ENCODE measurements at places on chromosomes 7 and 10.

- no peak for DNase-seq
These were observed 25.3 kb upstream of the NEBL start for GRCh38 chr10:20922451-20922850.

DNA sequence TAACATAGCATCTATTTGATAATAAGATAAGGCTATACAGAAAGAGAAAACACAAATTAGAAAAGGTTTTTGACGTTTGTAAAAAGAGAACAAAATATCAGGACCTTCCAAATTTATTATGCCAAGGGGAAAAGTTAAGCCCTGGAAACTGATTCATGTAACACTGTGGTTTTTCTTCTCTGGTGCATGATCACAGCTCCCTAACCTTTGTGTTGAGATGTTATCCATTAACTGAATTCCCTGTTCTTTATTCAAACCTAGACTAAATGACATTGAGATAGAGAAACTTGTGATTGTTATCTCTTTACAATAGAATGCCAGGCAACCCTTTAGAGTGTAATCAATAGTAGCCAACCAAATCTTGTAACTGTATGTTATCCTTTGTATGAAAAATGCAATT, 141.5 kb upstream of the NRG3 start:
- no peak for DNase-seq

DNA sequence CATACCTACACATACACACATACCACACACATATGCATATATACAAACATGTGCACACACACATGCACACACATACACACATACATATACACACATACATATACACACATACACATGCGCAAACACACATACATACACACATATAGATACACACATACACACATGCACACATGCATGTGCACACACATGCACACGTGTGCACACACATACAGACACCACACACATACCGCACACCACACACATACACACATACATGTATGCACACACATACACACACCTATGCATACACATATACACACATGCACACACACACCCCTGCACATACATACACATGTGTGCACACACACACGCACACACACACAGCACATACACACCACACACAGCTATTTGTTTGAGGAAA, 236.5 kb downstream of the WDR11 start:
- DNase-seq, result no peak

DNA sequence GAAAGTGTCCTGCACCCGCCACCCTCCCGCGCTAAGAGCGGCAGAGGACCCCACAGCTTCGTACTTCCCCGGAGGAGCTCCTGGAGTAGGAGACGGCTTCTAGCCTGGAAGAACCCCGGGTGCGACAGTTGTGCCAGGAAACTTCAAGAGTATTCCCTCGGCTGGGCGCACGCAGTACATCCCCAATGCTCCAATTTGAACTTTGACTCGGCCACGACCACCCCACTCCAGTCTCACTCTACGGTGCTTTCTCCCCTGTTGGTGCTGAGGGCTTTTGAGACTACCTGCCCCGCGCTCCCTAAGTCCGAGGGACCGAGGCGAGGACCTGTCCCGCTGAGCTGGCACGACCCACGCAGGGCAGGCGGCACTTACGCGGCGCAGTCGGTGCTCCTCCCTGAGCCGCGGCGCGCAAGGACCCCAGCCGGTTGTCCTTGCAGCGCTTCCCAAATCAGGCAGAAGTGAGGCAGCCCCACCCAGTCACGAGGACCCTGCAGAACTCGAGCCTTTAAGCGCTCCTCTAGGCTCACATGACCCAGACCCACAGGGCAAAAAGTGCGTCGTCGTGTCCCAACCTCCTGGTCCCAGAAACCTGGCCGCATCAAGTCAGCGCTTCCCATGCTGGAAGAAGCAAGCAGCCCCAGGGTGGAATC, at the start of gene CPVL:
TSS of gene CPVL (minus strand) at position 481 of the 650 bp plus-strand sequence. CDS start 25,476 bp downstream, outside the sequence.
- DNase-seq, result no peak

GRCh38 chr10:76451911-76452310, 1020.5 kb downstream of the LRMDA start:
- no peak for DNase-seq

GRCh38 chr10:23870651-23871610, 338.0 kb upstream of the KIAA1217 start:
- DNase-seq, result no peak

GRCh38 chr10:47206449-47207280, 93.3 kb upstream of the GDF10 start:
- DNase-seq, result no peak

- no peak for DNase-seq
These were observed 15.5 kb upstream of the ICA1 start for GRCh38 chr7:8277394-8277982.

GRCh38 chr10:8726779-8727084, 672.2 kb downstream of the GATA3 start:
- no peak for DNase-seq

- DNase-seq, result peak; percentile 86
These were observed 161.6 kb upstream of the MKLN1 start for GRCh38 chr7:131166066-131166465.

DNA sequence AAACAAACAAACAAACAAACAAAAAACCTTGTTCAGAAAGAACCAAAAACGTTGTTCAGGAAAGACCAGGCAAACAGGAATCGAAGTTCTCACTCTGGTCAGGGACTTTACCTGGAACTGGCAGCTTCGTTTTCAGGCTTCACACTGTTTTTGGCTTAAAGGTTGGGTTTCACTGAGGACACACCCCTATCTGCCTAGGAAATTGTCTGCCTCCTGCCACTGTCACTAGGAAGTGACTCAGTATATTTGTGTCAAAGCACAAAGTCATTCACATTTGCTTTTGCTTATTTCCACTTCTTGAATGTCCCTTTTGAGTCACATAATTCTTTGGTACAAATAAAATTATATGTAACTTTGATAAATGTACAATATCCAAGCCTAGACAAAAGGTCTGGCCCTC, 37.9 kb downstream of the PNLIPRP3 start:
- DNase-seq, result no peak

DNA sequence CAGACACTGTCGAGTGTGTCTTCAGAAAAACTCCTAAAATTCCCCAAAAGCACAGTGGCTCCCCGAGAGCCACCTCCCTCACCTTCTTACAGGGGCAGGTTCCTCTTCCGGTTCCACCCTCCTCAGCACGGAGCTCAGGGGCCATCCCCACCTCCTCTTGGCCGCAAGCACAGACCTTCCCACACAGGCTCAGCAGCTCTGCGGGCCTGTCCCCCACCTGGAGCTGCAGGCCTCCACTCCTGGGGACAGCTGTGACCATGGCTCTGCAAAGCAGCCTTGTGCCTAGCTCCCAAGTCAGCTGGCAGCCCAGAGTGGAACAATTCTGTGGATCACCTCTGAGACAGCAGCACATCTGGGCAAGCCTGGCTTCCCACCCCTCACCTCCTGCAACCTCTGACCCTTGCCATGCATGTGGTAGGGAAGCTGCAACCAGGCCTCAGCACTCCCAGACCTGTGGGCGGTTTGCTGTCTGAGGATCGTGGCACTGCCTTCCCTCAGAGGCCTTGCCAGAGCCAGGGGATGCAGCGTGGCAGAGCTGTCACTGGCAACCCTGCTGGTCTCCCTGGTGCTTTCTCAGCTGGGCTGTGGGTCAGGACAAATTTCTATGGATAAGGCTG, 79.7 kb downstream of the ALOX5 start:
- DNase-seq, result no peak

DNA sequence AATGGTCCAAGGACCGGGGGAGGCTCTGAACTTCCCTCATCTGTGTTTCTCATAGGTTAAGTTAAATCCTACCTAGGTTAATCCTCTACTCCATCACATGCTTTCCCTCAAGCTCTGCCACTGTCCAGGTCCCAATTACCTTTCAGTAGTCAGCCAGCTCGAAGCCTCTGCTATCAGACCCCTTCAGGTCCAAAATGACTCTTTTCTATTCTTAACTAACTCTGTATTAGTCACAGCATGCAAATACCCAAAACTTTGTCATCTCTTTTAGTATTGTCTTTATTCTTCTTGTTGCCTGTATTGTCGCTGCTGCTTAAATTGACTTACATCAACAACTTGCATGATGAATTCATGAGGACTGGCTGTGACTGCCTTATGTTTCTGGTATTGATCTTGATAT, 15.3 kb downstream of the PPP1R17 start:
- no peak for DNase-seq

- DNase-seq, result no peak
These were observed 30.6 kb downstream of the RPA3 start for GRCh38 chr7:7687800-7688199.

DNA sequence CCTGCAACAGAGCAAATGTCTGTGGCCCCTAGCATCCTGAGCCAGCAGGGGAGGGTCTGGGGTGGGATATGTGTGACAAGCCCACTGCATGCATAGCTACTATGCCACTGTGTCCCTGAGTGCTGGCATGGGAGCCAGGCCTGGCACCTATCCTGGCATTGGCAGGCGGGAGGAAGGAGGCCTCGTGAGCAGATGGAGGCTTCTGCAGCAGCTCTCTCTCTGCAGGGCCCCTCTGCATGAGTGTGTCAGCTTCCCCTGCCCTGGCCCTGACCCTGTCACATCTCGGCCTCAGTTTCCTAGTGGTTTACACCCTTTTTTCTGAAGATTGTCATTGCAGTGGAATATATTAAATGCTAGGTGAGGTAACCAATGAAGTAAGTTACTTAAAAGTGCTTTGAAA, 13.1 kb upstream of the IMPDH1 start:
- no peak for DNase-seq

Measured in fibroblast of skin of left quadriceps (primary cell).